Testis (tissue), 5 donors: ENCODE measurements at places on chromosomes 5 and 9.

- DNase-seq: no peak
These were observed 1714.1 kb downstream of the EFNA5 start for GRCh38 chr5:105956456-105957196.

DNA sequence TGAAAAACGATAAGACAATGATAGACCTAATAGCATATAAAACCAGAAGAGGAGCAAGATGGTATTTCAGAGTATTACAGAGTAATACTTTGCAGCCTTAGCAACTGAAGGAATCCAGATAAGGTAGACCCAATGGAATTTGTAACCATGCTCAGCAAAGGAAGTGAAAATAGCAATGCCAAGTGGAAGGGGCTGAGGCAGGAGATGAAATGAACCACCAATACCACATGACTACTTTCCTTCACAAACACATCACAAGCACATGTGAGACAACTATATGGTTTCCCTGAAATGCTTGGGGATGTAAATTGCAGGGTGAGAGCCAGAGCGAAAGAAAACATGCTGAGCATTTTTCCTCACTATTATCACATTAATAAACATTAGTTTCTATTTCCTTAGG is 79.8 kb upstream of the MELK start:
- no peak for DNase-seq

GRCh38 chr5:905139-905642 is 12.5 kb downstream of the TRIP13 start:
- peak; percentile 4 for DNase-seq

- no peak for DNase-seq
These were observed 71.7 kb downstream of the TEX10 start for GRCh38 chr9:100281066-100281465.

GRCh38 chr5:179111267-179112207 is 51.4 kb downstream of the ZNF354C start:
- DNase-seq: peak; percentile 2

GRCh38 chr9:79735023-79735779 is 163.4 kb downstream of the TLE4 start:
- peak; percentile 50 for DNase-seq

DNA sequence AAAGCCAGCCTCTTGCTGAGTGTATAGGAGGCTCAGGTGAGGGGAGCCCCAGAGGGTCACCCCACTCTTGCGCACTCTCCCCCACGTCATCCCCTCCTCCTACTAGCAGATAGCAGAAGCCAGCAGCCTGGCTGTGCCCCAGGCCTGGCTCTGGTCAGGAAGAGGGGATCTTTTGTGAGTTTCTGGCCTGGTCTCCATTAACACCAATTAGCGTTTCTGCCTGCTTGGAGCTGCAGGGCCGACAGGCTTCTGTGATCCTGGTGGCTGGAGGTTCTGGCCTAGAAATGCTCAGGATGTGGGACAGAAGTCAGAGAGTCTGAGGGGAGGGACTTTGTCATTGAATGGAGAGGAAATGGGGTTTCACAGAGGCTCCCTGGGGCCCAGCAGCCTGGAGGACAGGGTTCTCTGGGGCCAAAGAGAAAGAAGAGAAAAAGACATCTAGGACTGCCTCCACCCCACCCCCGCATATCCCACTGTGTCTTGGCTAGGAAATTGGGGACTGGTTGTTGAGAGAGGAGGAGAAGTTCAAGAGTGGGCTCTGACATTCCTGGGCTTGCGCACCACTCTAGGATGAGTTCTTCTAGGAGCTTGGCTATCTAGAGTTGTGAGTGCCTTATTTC is 47.5 kb upstream of the ARAP3 start:
- DNase-seq: no peak

GRCh38 chr5:68562308-68562707 is 346.8 kb downstream of the PIK3R1 start:
- peak; percentile 48 for DNase-seq

- peak; percentile 94 for DNase-seq
These were observed at the start of gene KCNN2 for GRCh38 chr5:114361724-114362196. Gene KCNN2 (plus strand): TSS chr5:114362070. CDS start chr5:114362140, 70 bp downstream.

DNA sequence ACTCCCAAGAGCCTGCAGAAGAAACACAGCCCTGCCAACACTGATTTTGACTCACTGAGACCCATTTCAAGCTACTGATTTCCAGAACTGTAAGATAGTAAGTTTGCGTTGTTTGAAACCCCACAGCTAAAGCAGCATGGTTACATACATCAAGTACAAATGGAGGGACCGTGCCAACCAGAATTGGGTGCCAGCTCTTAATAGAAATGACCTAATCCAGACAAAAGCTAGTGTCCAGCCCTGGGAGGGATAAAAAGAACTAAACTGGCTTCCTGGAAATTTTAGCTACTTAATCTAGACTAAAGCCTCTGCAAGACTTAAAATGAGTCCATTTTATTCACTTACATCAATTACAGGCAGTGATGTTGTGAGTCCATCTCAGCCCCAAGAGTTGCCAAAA is 122.6 kb downstream of the ADAMTS12 start:
- DNase-seq: no peak

DNA sequence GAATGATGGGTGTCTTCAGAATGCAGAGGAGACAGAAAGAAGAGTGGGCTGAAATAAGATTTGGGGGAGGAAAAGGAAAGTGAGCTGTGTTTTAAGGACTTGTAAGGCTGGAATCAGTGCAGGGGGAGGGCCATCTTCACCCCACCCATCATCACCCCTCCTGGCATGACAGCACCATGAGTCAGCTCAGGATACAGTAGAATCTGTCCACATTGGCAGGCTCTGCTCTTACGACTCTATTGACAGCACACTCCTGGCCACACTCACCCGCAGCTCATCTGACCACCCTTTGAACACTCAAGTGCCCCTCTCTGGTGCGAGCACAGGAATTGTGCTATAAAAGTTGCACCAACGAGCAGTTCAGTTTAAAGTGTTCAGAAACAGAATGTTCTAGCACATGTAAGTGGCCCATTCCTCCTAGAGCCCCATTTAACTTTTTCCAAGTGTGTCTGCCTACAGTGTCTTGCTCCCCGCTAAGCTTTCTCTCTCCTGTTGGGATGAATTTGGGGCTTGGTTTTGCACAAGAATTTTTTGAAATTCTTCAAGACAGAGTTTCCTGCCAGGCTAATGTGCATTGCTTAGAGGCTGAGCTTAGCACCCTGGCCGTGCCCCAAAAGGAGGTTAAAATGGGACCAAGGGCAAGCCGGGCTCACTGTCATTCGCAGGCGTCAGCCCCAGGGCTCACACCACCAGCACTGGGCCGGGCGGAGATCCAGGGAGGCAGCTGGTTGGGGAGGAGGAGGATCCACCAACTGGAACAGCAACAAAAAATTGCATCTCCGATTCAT is 12.0 kb downstream of the ADRA1B start:
- DNase-seq: no peak

GRCh38 chr9:98410185-98410697 is 154.8 kb upstream of the TBC1D2 start:
- peak; percentile 33 for DNase-seq

DNA sequence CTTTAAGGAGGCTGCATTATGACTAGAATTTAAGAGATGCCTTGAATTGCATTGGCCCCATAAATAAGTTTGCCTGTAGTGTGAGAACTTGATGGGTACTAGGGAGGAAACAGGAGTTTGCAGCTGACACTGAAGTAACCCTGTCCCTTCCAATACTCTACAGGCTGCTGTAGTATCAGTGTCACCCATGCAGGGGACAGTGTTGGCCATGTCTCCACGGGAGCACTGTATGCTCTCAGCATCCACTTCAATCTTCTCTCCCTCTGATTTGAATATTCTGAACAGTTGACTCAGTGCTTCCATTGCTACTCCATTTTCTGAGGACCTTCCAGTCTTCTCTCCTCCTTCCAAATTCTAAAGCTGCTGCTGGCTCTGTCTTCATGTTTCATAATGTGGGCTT is 11.4 kb upstream of the IFNA14 start:
- no peak for DNase-seq

DNA sequence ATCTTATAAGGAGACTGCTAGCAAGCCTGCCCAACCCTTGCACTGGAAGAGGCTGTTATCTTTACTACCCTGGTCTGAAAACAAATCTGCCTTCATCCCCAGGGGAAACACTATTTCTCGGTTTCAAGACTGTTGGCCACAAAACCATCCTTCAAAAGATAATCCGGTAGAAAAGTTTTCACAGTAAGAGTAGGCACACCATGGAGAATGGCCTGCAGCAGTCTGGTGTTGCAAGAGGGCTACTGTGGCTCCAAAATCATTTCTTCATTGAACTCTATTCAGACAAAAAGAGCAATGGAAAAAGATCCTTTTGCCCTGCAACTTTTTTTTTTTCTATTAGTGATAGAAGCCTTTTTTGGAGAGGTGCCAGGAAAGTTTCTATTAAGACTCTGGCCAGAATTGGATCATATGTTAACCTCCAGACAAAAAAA is 163.9 kb downstream of the ARHGEF28 start:
- DNase-seq: no peak

DNA sequence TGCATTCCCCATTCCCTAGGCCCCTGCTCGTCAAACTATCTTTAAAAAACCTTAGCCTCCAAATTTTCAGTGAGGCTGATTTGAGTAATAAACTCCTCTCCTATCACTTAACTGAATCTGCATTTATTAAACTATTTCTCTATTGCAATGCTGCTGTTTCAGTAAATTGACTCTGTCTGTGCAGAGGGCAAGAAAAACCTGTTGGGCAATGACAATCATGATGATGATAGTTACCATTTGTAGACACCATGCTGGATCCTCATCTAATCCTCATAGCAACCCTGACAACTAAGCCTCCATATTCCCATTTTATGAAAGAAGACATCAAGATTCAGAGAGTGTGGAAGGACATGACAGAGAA is 212.9 kb downstream of the TRIM32 start:
- DNase-seq: no peak

DNA sequence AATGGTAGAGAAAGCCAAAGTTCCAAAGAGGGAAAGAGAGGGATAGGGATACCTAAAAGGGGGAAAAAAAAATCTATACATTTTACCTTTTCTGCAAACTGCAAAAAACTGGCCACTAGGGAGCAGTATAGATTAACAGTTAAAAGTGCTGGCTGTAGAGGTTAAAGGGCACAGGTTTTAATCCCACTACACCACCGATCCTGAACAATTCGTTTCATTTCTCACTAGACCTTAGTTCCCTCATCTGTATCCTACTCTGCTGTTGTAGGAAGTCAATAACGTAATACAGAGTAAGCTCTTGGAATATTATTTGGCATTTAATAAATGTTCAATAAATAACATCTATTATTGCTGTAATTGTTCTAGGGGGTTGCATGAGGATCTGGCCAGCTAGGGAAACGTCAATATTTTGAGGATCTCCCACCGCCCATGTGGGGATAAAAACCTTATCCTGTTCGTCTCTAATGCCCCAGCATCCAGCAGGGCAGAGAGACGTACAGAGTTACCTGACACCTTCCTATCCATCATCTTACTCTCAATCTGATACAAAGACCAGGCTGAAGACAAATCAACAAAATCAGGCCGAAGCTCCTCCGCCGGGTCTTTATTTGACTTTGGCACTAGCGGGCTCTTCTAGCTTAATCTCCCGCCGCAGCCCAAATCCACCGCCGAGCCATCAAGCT is 757 bp downstream of the CDC26 start:
- DNase-seq: peak; percentile 22

GRCh38 chr5:37918424-37918823 is 78.6 kb upstream of the GDNF start:
- DNase-seq: peak; percentile 32

GRCh38 chr9:17580119-17580518 is 1.3 kb downstream of the SH3GL2 start:
- DNase-seq: no peak

GRCh38 chr9:87422999-87423398 is 74.7 kb upstream of the DAPK1 start:
- DNase-seq: no peak

- no peak for DNase-seq
These were observed 35.2 kb upstream of the PSD2 start for GRCh38 chr5:139760066-139761056.

- DNase-seq: peak; percentile 25
These were observed 280.8 kb downstream of the SLIT3 start for GRCh38 chr5:169020102-169020501.

GRCh38 chr5:3392306-3392939 is 203.2 kb upstream of the IRX1 start:
- DNase-seq: no peak

DNA sequence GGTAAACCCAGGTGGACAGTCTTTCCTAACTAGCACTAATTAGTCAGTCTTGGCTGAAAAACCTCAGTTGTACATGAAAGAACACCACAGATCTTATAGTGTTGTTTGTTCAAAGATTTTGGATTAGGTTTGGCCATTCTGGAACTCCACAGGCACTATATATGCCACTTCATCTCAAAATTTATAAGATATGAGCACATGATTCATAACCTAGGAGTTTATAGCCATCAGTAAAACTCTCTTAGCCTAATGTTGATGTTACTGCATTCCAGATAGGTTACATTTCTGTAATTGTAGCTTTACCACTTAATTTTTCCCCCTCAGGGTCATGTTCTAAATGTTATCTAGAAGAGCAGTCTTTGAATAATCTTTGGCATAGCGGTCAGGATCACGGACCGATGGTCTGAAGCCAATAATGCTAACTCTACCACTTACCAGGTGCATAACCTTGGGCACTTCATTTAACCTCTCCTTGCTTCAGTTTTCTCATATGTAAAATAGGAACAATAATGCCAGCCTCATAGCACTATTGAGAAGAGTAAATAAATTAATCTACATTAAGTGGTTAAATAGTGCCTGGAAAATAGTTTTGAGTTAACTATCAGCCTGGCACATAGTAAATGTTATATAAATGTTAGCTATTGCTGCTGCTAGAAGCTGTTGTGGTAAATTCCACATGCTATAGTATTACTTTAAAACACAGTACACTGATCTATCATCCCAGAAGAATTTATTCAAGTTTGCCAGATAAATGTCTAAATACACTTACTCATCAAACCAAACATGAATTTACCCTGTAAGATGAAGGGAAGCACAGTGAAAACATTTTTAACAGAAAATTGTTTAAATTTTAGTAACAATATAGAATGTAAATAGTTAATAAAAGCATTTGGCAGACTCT is 743.9 kb downstream of the NR2F1-AS1 start:
- no peak for DNase-seq

DNA sequence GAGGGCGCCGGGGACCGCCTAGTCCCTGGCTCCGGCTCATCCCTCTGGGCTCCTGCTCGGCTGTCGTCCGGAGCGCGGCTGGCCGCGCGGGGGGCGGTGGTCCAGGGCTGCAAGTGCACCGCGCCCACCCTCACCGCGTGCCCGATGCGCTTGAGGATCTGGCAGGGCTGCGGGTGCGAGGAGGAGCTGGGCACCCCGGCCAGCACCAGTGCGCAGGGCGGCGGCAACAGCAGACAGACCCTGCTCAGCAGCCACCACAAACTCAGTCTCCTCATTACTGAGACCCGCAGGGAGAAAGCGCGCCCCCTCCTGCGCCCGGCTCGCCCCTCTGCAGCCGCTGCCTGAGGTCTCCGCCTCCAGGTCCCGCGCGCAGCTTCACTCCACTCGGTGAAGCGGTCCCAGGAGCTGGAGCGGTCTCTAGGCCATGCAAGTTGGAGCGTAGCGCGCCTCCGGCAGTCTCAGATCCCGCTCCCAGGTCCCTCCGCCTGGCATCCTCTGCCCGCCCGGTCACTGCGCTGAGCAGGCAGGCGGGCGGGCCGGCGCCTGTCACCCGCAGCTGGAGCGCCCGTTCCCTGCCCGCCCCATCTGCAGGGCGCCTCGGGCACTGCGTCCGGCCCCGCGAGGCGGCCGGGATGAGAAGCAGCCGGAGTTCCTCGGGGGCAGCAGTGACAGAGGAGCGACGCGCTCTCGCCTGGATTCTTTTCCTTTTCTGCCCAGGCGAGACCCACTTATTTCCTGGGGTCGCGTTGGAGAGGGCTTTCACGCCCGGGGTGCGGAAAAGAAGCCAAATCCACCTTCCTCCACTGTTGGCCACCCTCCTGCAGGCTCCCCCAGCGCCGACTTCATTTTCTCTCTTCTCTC is 512 bp downstream of the GRIN3A start:
- DNase-seq: peak; percentile 22
